ENCODE measurements at places on chromosomes 1 and 21. TPM values are rescaled to one million over a fixed set of nuclear protein-coding genes. Genes with fewer than 3 reads are reported as not detected.

Gene ADAMTS5
- polyA plus RNA-seq, result 1.6 TPM

Gene ZNF695
- polyA plus RNA-seq, result 8.0 TPM

Gene FRRS1
- polyA plus RNA-seq, result not detected

Gene SAMD13
- 14.9 TPM for polyA plus RNA-seq

Gene EXO5
- polyA plus RNA-seq, result 7.9 TPM

Gene KRTAP19-1
- not detected for polyA plus RNA-seq

Gene HPDL
- 0.18 TPM for polyA plus RNA-seq

Gene TTC34
- not detected for polyA plus RNA-seq

Gene CD101
- polyA plus RNA-seq, result 1.4 TPM

Gene OR2T2
- not detected for polyA plus RNA-seq

Gene HHAT
- 5.3 TPM for polyA plus RNA-seq

Gene FAM3B
- not detected for polyA plus RNA-seq

Gene CDA
- not detected for polyA plus RNA-seq

Gene GPR157
- polyA plus RNA-seq, result not detected

Gene AMIGO1
- 12.0 TPM for polyA plus RNA-seq

Gene CYP4A11
- 1.6 TPM for polyA plus RNA-seq

Gene GBP3
- polyA plus RNA-seq, result not detected

Gene TMEM183A
- 234 TPM for polyA plus RNA-seq

Gene LINGO4
- not detected for polyA plus RNA-seq

Gene CHODL
- 28.8 TPM for polyA plus RNA-seq

Gene MFN2
- polyA plus RNA-seq, result 60.6 TPM

Gene KANK4
- 0.34 TPM for polyA plus RNA-seq

Gene SERPINC1
- not detected for polyA plus RNA-seq

Gene FLG2
- polyA plus RNA-seq, result not detected

Gene TNFRSF4
- not detected for polyA plus RNA-seq

Gene SPATA17
- 6.0 TPM for polyA plus RNA-seq

Gene C8A
- not detected for polyA plus RNA-seq

Gene TNFRSF8
- not detected for polyA plus RNA-seq

Gene DOCK7
- polyA plus RNA-seq, result 129 TPM

Gene F3
- not detected for polyA plus RNA-seq

Gene BMP8B
- polyA plus RNA-seq, result 0.04 TPM

Gene PRKAB2
- 42.2 TPM for polyA plus RNA-seq

Gene TSSK3
- polyA plus RNA-seq, result not detected

Gene LENEP
- 3.9 TPM for polyA plus RNA-seq

Gene RGS5
- polyA plus RNA-seq, result 0.76 TPM

Gene GPBP1L1
- 55.1 TPM for polyA plus RNA-seq

Gene ALX3
- not detected for polyA plus RNA-seq

Gene HES2
- polyA plus RNA-seq, result not detected

Gene KRTAP23-1
- polyA plus RNA-seq, result not detected

Gene SPRR1A
- polyA plus RNA-seq, result not detected
